Activated CD8-positive, alpha-beta memory T cell treated with anti-CD3 and anti-CD28 coated beads, Interleukin-2, amount 50 U/mL, for 4 hours (primary cell): ENCODE measurements at places on chromosomes 16 and 17.

DNA sequence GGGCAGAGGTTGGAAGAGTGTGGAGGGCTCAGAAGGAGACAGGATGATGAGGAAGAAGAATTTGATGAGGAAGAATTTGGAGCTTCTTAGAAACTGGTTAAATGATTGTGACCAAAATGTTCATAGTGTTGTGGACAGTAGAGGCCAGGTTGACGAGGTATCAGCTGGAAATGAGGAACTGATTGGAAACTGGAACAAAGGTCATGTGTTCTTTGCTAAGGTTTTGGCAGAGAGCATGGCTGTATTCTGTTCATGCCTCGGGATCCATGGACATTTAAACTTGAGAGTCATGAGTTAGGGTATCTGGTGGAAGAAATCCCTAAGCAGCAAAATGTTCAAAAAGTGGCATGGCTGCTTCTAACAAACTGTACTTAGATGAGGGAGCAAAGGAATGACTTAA, 19.3 kb downstream of the CHMP6 start:
- DNase-seq = no peak

GRCh38 chr16:67563708-67564468, 1.6 kb downstream of the CTCF start:
- DNase-seq = no peak

- DNase-seq = no peak
Measured at GRCh38 chr17:79715943-79716797, 14.6 kb upstream of the ENPP7 start.

- no peak for DNase-seq
Measured at GRCh38 chr17:30790279-30790678, 34.2 kb downstream of the CRLF3 start.

GRCh38 chr17:14748036-14748710, 447.3 kb downstream of the HS3ST3B1 start:
- DNase-seq = no peak

- no peak for DNase-seq
Measured at GRCh38 chr16:88773812-88774291, 11.2 kb downstream of the PIEZO1 start.

DNA sequence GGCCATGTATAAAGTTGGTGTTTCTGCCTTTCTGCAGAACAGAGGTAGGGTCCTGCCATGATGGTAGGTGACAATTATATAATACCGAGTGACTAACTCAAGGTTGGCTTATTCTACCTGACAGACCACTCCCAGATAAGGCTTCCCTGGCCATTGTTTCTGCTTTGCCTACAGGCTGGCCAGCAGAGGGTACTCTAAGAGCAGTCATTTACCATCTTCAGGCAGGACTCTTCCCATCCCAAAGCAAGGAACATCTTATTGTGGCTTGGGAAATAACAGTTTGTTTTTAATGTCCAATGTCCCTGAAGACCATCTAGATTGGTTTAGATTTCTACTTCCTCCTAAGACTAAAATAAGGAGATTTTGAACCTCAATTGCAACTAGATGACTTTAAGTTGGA, 74.1 kb downstream of the SNX11 start:
- DNase-seq = no peak

DNA sequence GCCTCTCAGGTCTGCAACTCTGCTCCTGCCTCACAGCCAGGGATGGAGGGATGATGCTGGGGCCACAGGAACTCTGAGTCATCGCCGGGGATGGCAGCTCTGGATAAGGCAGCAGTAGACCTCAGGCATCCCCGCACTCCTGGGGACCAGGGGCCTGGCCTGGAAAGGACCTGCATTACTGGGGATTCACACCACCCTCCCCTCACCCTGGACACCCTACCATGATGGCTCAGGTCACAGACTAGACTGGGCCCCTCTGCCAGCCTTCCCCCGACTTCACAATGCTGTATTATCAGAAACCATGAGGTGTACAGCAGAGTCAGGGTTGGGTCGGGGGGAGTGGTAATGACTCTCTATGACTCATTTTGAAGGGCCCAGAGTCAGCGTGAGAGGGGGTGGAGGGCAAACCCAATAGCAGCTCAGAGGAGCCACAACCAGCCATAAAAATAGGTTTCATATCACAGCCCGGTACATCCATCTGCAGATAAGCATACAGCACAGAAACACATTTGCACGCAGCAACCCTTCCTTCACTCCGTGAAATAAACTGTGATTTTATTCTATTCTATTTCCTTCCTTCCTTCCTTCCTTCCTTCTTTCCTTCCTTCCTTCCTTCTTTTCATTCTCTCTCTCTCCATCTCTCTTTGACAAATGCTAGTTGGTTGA, 28.8 kb downstream of the DYNLRB2 start:
- peak; percentile 64 for DNase-seq

- DNase-seq = no peak
Measured at GRCh38 chr16:29030086-29030840, 45.4 kb downstream of the LAT start.

GRCh38 chr17:50547736-50548083, 736 bp downstream of the SPATA20 start:
- DNase-seq = no peak

DNA sequence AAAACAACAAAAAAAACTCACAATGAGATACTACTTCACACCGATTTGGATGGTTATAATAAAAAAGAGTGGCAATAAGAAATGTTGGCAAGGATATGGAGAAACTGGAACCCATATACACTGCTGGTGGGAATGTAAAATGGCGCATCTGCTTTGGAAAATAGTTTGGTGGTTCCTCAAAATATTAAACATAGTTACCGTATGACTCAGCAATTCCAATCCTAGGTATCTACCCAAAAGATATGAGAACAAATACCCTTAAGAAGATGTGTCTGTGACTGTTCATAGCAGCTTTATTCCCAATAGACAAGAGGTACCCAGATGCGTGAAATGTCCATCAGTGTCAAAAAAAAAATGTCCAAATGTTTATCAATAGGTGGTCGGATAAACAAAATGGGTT, 7.2 kb downstream of the CPPED1 start:
- no peak for DNase-seq

GRCh38 chr16:85471469-85472431, 141.4 kb upstream of the GSE1 start:
- DNase-seq = no peak
